Left lung (tissue), 14 donors: ENCODE measurements at places on chromosomes 12 and 14. TPM values are rescaled to one million over a fixed set of nuclear protein-coding genes. Genes with fewer than 3 reads are reported as not detected.

DNA sequence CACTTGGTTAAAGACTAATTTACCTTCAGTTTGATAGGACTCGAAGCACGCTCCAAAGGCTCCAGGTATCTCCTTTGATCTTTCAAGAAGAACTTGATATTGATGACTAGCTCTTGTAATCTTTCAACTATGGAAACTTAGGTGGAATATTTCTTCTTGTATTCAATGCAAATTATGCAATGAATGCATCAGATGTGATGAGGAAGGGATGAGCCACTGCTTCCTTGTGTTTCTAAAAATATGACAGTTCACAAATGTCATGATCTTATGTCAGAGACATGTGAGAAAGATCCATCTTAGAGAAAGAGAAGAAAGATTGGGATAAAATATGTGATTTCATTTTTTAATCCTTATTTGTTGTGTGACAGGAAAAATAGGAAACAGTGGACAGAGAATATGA, 9.9 kb downstream of the RNASE9 start:
- H3K4me3 ChIP-seq: no peak overlapping the region
- DNase-seq: no peak
- H3K36me3 ChIP-seq: no peaks in the 10 kb centered on the region
- no peaks in the 10 kb centered on the region for H3K4me1 ChIP-seq

Gene NKX2-1
- total RNA-seq: 251 TPM

Gene RBP5
- 1.2 TPM for total RNA-seq

GRCh38 chr12:128928361-128928760, 75.1 kb downstream of the GLT1D1 start:
- no peaks in the 10 kb centered on the region for H3K27me3 ChIP-seq
- H3K4me3 ChIP-seq: no peak overlapping the region
- no peaks in the 10 kb centered on the region for H3K36me3 ChIP-seq
- no peak for DNase-seq
- H3K4me1 ChIP-seq: no peaks in the 10 kb centered on the region

Gene FAM90A1
- total RNA-seq: 0.61 TPM

Gene NPAS3
- 0.09 TPM for total RNA-seq

- no peak overlapping the region for H3K4me3 ChIP-seq
- H3K36me3 ChIP-seq: no peaks in the 10 kb centered on the region
- no peak overlapping the region for H3K27ac ChIP-seq
- no peak for DNase-seq
- no peaks in the 10 kb centered on the region for H3K27me3 ChIP-seq
Observed at GRCh38 chr12:97943359-97943758, 480.8 kb downstream of the RMST start.

Gene RAB3IP
- 34.6 TPM for total RNA-seq

DNA sequence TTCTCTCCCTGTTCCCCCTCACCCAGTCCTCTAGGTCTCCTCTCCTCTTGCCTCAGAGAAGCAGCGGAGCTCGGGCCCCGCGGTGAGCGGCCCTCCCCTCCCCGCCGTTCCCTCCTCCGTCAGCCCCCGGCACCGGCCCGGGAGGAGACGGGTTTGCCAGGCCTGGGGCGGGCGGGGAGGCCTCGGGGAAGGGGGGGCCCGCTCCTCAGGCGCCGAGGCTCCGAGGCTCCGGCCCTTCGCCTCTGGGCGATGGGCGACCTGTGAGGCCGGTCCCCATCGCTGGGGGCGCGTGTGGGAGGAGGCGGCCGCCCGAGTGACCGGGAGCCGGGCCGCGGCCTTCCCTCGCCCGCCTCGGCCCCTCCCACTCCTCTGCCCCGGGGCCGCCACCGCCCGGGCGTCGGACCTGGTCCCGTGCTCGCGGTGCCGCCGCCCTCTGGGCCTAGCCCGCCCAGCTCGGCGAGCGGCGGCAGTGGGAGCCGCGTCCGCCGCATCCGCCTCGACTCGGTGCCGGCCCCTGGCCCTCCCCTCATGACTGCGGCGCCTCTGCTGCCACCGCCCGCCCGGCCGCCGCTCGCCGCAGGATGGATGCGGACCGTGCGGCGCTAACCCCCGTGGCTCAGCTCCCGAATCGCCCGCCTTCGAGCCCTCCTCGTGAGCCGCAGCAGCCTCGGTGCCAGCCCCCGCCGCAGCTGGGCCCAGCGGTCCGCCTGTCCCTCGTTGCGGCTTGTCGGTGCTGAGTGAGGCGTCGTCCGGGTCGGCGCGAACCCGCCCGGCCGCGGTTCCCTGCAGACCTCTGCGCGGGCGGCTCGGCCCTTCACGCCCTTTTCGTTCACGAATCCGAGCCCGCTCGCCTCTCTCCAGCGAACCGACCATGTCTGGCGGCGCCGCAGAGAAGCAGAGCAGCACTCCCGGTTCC, 574 bp downstream of the WNK1 start:
- peak overlapping the region; percentile 98 for H3K27ac ChIP-seq
- peak; percentile 57 for DNase-seq
- peaks cover 8% of the 10 kb centered on the region for H3K4me1 ChIP-seq
- H3K27me3 ChIP-seq: no peaks in the 10 kb centered on the region

GRCh38 chr14:61953602-61954001, 191.4 kb downstream of the SNAPC1 start:
- no peak overlapping the region for H3K27ac ChIP-seq
- H3K36me3 ChIP-seq: no peaks in the 10 kb centered on the region
- H3K4me3 ChIP-seq: no peak overlapping the region
- DNase-seq: no peak
- no peaks in the 10 kb centered on the region for H3K27me3 ChIP-seq

Gene CBLN3
- total RNA-seq: 5.9 TPM

GRCh38 chr14:52349731-52350130, 35.6 kb downstream of the PTGER2 start:
- no peak overlapping the region for H3K27ac ChIP-seq
- no peak for DNase-seq
- no peak overlapping the region for H3K4me3 ChIP-seq
- peaks cover 17% of the 10 kb centered on the region for H3K4me1 ChIP-seq
- no peaks in the 10 kb centered on the region for H3K27me3 ChIP-seq
- H3K36me3 ChIP-seq: no peaks in the 10 kb centered on the region

Gene SINHCAF
- 37.9 TPM for total RNA-seq

GRCh38 chr12:83110424-83110823, 423.7 kb downstream of the TMTC2 start:
- no peaks in the 10 kb centered on the region for H3K36me3 ChIP-seq
- no peak for DNase-seq
- no peaks in the 10 kb centered on the region for H3K4me1 ChIP-seq
- H3K27ac ChIP-seq: no peak overlapping the region

DNA sequence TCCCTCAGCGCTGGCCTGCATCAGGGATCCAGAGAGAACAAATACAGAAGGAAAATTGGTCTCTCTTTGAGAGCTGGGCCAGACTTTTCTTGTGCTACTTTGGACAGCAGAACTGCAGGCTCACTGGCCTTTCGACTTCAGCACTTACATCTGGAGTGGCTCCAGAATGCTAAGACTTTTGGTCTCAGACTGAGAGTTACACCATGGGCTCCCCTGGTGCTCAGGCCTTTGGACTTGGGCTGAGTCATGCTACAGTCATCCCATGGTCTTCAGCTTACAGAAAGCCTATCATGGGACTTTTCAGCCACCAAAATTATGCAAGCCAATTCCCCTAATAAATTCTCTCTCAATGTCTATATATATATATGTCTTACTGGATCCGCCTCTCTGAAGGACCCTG, 9.0 kb upstream of the CD163 start:
- no peaks in the 10 kb centered on the region for H3K27me3 ChIP-seq
- H3K36me3 ChIP-seq: no peaks in the 10 kb centered on the region
- peak overlapping the region; percentile 42 for H3K27ac ChIP-seq
- no peaks in the 10 kb centered on the region for H3K4me1 ChIP-seq

DNA sequence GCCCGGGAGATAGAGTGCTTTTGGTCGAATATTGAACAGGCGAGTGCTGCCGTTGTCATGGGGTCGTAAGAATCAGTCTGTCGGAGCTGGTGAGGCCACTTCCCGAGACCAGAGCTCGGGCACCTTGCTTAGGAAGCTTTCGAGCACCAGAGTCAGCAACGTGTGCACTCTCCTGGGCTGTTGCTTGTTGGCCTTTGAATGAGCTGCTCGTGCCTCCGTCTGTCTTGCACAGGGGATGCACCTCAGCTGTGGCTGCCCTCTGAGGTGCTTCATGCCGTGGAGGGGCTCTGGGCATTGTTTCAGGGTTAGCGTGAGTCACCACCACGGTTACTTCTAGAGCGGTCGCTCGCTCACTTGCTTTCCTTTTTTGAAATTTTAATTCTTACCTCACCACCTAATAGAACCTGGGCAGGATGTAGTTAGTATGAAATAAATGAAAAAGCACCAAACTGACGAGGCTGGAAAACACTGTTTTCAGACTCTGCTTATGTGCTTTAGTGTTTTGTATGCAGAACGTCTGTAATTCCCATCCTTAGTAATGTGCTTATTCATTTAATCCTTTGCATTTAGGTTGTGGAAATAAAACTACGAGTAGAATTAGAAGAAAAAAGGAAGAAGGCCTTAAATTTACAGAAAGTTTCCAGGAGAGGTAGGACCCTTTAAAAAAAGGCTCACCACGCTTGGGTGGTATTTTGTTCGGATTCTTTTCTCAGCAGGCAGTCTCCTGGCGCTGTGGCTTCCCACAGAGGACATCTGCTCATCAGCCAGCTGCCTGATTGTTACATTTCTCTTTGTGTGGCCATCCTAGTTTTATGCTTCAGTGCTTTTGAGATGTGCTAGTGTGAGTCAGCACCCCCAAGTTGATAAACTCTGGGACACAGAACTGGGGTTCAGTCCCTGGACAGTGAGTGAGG, 40.6 kb downstream of the EP400 start:
- H3K27me3 ChIP-seq: no peaks in the 10 kb centered on the region
- no peak for DNase-seq
- peaks cover 9% of the 10 kb centered on the region for H3K4me1 ChIP-seq
- H3K4me3 ChIP-seq: no peak overlapping the region
- no peak overlapping the region for H3K27ac ChIP-seq

- H3K4me1 ChIP-seq: no peaks in the 10 kb centered on the region
- H3K36me3 ChIP-seq: no peaks in the 10 kb centered on the region
- no peaks in the 10 kb centered on the region for H3K27me3 ChIP-seq
- DNase-seq: no peak
Observed at GRCh38 chr12:52837781-52838608, 3.9 kb upstream of the KRT79 start.

GRCh38 chr14:69540654-69541335, 33.9 kb downstream of the CCDC177 start:
- H3K36me3 ChIP-seq: no peaks in the 10 kb centered on the region
- H3K27me3 ChIP-seq: peaks cover 18% of the 10 kb centered on the region
- DNase-seq: no peak
- peak overlapping the region; percentile 71 for H3K27ac ChIP-seq
- H3K4me1 ChIP-seq: peaks cover 12% of the 10 kb centered on the region

DNA sequence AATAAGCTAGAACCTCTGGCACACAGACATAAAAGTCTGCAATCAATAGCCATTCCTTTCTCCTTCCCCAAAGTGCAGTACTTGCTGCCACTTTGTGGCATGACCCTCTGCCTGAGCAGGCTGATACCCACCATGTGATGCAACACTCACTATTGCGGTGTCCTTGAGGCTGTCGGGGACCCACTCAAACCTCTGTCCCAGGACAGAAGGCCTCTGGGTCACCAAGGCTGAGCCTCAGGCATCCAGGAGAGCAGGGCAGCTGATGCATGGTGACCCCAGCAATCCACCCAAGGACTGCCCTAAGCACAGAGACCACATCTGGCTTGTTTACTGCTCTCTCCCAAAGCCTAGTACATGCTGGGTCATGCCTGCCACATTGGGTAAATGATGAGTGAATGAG, 114.2 kb downstream of the DPF3 start:
- H3K4me1 ChIP-seq: no peaks in the 10 kb centered on the region
- H3K36me3 ChIP-seq: no peaks in the 10 kb centered on the region
- H3K4me3 ChIP-seq: no peak overlapping the region
- no peak for DNase-seq
- H3K27ac ChIP-seq: no peak overlapping the region

DNA sequence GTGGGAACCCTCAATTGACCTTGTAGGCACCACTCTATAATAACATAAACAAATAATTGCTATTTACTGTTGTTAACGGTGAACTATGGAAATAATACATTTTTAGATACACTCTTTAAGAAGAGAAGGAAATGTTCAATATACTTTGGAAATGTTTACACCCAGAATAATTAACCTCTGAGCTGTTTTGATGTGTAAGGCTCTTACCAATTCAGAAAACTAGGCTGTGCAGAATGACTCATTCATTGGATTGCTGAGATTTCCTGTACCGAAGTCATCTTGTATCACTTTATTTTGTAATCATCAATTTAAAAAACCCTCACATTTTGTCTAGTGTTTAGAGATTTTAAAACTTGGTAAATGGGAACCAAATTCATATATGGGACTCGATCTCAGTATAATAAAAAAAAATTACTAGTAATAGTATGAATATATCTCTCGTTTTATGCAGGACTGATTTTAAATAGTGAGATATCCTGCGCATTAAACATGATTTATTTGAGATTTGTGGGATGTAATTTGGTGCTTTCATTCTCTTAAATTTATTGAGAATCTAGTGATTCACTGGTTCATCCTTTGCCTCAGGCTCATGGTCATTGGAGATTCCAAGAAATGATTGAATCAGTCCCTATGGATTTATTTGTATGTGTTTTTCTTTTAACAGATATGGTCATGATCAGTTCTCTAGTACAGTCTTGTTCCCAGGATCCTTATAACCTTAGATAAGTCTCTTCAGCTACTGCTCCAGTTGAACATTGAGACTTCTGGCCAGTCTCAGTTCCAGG, 3.9 kb downstream of the SAMD4A start:
- no peak for DNase-seq
- H3K27me3 ChIP-seq: peaks cover 48% of the 10 kb centered on the region
- H3K4me3 ChIP-seq: no peak overlapping the region
- peaks cover 39% of the 10 kb centered on the region for H3K4me1 ChIP-seq
- H3K36me3 ChIP-seq: no peaks in the 10 kb centered on the region

Gene DCN
- total RNA-seq: 966 TPM

Gene TAS2R9
- not detected for total RNA-seq

Gene IFNG-AS1
- 0.71 TPM for total RNA-seq

- H3K27ac ChIP-seq: peak overlapping the region; percentile 73
- peaks cover 15% of the 10 kb centered on the region for H3K4me1 ChIP-seq
- H3K27me3 ChIP-seq: no peaks in the 10 kb centered on the region
- H3K36me3 ChIP-seq: peaks cover 16% of the 10 kb centered on the region
- DNase-seq: no peak
Observed at GRCh38 chr12:109864916-109865315, 15.4 kb downstream of the GLTP start.

DNA sequence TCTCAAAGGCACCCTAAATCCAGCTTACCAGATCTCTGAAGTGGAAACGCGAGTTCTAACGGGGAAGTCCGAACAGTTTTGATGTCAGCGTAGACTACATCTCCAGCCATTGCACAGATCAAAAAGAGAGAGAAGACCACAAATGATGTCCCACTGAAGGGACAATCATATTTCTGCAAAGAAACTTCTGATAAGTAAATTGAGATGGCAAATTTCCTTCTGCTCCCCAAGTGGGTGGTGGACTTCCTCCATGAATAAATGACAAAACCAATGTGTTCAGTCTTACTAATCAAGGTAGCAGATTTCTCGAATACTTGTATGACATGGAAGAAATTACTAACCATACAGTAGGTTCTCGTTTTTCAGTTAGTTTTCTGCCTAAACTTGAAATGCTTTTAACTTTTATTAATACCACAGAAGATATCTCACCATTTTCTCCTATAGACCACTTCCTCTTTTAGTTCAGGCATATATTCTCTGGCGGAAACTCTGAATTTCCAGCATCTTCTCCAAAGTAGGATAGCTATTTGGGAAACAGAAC, at the start of gene CLECL1:
Gene CLECL1 (minus strand): TSS at position 177 of the 541 bp plus-strand sequence.
- H3K4me1 ChIP-seq: peaks cover 16% of the 10 kb centered on the region
- H3K27ac ChIP-seq: peak within 1 kb of the TSS; percentile 57
- DNase-seq: no peak

GRCh38 chr14:62084020-62084419, 321.8 kb downstream of the SNAPC1 start:
- no peak overlapping the region for H3K4me3 ChIP-seq
- no peaks in the 10 kb centered on the region for H3K36me3 ChIP-seq
- DNase-seq: no peak
- no peaks in the 10 kb centered on the region for H3K4me1 ChIP-seq

Gene CLEC4A
- total RNA-seq: 6.5 TPM

Gene FOXG1
- total RNA-seq: not detected
